Thymus (tissue), 14 donors: ENCODE measurements at places on chromosomes 5 and 9. TPM values are rescaled to one million over a fixed set of nuclear protein-coding genes. Genes with fewer than 3 reads are reported as not detected.
A peak's percentile ranks its signal among the peaks of the same experiment; 100 is the strongest.

- H3K27me3 ChIP-seq = no peaks in the 10 kb centered on the region
- no peak overlapping the region for H3K4me3 ChIP-seq
- H3K27ac ChIP-seq = no peak overlapping the region
- H3K4me1 ChIP-seq = no peaks in the 10 kb centered on the region
- no peaks in the 10 kb centered on the region for H3K36me3 ChIP-seq
Measured at GRCh38 chr9:120212153-120212852, 367.7 kb downstream of the CDK5RAP2 start.

DNA sequence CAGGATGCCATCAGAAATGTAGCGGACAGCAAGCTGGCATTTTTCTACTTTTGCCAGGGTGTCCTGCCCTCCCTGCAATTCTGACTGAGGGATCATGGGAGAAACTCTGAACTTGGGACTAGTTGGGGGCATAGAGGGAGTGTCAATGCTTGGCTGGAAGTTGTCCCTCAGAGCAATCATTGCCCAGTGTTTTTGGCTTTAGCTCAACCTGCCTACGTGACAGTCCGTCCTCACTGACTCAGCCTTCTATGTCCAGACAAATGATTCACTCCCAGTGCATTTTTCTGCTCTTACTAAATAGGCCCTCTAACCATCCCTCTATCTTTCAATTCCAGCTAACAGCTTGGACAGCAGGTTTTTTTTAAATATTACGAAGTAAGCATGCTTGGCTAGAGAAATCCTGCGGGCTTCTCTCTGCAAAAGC, 627.4 kb downstream of the TLR4 start:
- H3K27me3 ChIP-seq = no peaks in the 10 kb centered on the region
- H3K4me1 ChIP-seq = no peaks in the 10 kb centered on the region
- no peak overlapping the region for H3K27ac ChIP-seq
- no peaks in the 10 kb centered on the region for H3K36me3 ChIP-seq

GRCh38 chr9:2526071-2526828, 95.3 kb upstream of the VLDLR start:
- no peaks in the 10 kb centered on the region for H3K27me3 ChIP-seq
- H3K4me1 ChIP-seq = no peaks in the 10 kb centered on the region
- no peaks in the 10 kb centered on the region for H3K36me3 ChIP-seq
- DNase-seq = no peak

- DNase-seq = no peak
- no peaks in the 10 kb centered on the region for H3K36me3 ChIP-seq
- no peaks in the 10 kb centered on the region for H3K27me3 ChIP-seq
- H3K27ac ChIP-seq = no peak overlapping the region
- no peaks in the 10 kb centered on the region for H3K4me1 ChIP-seq
Measured at GRCh38 chr5:171823269-171823668, 37.7 kb downstream of the SMIM23 start.

GRCh38 chr5:81747030-81747429, 3.9 kb downstream of the SSBP2 start:
- H3K36me3 ChIP-seq = peaks cover 17% of the 10 kb centered on the region
- peak overlapping the region; percentile 5 for H3K4me3 ChIP-seq
- no peaks in the 10 kb centered on the region for H3K27me3 ChIP-seq
- H3K27ac ChIP-seq = no peak overlapping the region

DNA sequence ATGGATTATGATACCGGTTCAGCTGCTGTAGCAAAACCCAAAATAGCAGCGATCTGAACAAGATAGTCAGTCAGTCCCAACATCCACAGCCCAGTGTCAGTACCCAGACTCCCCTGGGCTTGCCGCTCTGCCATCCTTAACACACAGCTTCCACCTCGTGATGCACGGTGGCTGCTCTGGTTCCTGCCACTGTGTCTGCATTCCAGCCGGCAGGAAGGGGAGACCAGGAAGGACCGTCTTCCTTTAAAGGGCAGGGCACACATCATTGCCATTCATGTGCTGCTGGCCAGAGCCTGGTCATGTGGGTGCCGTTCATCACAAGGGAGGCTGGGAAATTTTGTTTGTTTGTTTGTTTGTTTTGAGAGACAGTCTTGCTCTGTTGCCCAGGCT, 131.0 kb upstream of the IER5L start:
- peaks cover 4% of the 10 kb centered on the region for H3K4me1 ChIP-seq
- H3K36me3 ChIP-seq = no peaks in the 10 kb centered on the region
- H3K27me3 ChIP-seq = no peaks in the 10 kb centered on the region

DNA sequence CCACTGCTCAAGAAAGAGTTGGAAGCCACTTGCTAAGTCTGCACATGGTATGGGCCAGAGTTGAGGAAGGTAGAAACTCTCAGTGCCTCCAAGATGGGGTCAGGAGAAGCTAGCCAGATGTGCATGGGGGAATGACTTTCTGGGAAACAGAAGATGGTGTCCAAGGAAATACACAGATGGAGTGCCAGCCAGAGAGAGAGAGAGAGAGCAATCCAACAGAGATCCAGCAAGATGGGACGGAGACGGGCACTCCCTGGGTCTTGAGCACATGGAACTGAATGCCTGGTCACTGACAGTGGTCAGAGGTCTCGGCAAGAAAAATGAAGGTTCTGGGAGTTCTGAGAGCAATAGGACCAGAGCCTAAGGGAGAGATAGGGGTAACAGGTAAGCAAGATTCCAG, 82.1 kb downstream of the SH3TC2 start:
- no peaks in the 10 kb centered on the region for H3K27me3 ChIP-seq
- no peak overlapping the region for H3K4me3 ChIP-seq
- H3K4me1 ChIP-seq = no peaks in the 10 kb centered on the region
- no peak for DNase-seq
- H3K36me3 ChIP-seq = no peaks in the 10 kb centered on the region

DNA sequence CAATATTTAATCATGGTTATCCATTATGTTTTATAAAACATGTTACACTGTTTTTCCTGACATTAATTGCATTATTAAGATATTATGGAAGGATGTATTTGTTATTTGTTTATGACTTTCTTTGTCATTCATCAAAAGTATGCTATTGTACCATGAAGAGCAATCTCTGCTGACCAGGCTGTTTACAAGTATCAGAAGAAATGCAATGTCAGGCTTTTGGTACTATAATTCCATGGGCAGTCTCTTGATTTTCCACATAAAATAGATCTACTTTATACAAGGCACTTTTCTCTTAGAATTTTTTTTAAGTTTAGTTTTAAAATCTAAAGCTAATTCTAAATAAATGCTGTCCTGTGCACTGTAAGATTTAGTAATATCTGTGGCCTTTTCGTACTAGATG, 196.6 kb downstream of the COX7C start:
- no peaks in the 10 kb centered on the region for H3K4me1 ChIP-seq
- DNase-seq = no peak
- H3K36me3 ChIP-seq = no peaks in the 10 kb centered on the region
- no peak overlapping the region for H3K27ac ChIP-seq
- no peak overlapping the region for H3K4me3 ChIP-seq

DNA sequence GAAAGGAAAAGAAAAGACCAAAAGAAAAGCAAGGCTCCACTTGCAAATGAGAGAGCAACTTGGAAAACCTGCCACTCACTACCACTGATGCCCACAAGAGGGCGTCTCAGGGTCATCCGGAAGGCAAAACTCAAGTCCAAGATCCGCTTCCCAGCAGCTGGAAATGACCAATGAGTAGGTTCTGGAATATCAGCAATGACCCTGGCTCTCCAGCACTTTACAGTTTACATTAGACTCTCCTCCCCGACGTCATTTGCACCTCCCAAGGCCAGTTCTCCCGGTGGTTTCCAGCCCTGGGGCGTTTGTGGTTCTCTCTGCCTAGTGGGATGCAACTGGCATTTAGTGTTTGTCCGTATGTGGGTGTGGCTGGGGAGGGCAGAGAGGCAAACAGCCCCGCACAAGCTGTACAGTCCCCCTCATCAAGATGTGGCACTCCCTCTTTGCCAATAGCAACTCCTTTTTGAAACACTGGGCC, 193.8 kb upstream of the ZNF618 start:
- peaks cover under 1% of the 10 kb centered on the region for H3K4me1 ChIP-seq
- no peaks in the 10 kb centered on the region for H3K36me3 ChIP-seq
- no peak overlapping the region for H3K27ac ChIP-seq

- no peaks in the 10 kb centered on the region for H3K36me3 ChIP-seq
- no peak overlapping the region for H3K27ac ChIP-seq
- no peaks in the 10 kb centered on the region for H3K4me1 ChIP-seq
- DNase-seq = no peak
- no peak overlapping the region for H3K4me3 ChIP-seq
Measured at GRCh38 chr5:96331210-96331609, 101.8 kb downstream of the PCSK1 start.

DNA sequence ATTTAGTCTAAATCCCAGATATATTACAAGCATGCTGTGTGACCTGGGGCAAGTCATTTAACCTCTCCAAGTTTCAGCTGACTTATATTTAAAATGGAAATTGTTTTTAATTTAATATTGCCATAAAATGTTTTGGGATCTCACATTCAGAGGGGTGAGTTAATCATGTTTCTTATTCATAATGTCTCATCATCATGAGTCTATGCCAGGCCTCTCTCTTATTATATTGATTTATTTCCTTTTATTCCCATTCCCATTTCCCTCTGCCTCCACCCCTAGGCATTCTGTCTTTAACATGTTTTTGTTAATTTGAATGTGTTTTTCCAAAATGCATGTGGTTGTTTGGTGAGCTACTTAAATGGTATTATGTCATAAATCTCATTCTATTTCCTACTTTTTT, 39.0 kb upstream of the TTC1 start:
- H3K27me3 ChIP-seq = peaks cover 41% of the 10 kb centered on the region
- H3K27ac ChIP-seq = no peak overlapping the region
- peaks cover 2% of the 10 kb centered on the region for H3K4me1 ChIP-seq
- no peak for DNase-seq
- H3K4me3 ChIP-seq = no peak overlapping the region

DNA sequence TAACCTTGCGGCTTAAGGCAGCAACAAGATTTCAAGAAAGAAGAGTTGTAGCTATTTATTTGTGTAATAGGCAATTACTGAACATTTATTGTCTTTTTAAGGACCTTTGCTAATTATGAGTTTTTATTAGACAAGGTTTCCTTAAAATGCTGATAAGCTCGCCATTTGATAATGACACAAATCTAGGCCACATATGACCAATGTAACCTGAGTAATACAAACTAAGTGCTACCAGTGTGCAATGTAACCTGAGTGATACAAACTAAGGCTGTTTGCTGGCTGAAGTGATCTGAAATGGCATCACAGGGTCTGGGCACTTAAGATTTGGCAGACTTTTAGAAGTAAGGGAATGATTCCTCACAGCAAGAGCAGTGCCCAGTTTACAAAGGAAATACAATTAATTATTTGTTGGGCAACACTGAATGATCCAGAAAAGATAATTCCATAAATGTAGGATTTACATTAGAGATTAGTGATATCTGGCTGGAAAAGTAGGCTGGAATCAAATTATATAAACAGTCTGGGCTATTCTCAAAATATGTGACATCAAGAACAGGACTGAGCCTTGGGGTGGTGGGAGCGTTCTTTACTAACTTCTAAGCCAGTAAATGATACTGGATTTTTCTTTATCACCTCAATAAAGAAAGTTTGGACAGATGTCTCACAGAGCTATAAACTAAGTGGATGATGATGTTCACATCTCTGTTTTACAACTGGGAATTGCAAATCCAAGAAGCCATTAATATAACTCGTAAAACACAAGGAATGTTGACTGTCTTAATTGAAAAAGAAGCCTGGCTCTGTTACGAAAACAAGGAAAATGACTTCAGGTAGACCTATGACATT, 54.8 kb downstream of the MRPS27 start:
- no peak for DNase-seq
- H3K27ac ChIP-seq = no peak overlapping the region
- H3K4me3 ChIP-seq = no peak overlapping the region
- H3K36me3 ChIP-seq = no peaks in the 10 kb centered on the region
- no peaks in the 10 kb centered on the region for H3K27me3 ChIP-seq

The LRSAM1 gene
- total RNA-seq = 4.1 TPM

The FLT4 gene
- 1.0 TPM for total RNA-seq

The IFNA2 gene
- not detected for total RNA-seq

The CCDC171 gene
- 13.9 TPM for total RNA-seq

The ARSI gene
- 0.76 TPM for total RNA-seq
